Left ventricle myocardium superior (tissue), 1 donor: ENCODE measurements at places on chromosomes 1 and 21. TPM values are rescaled to one million over a fixed set of nuclear protein-coding genes. Genes with fewer than 3 reads are reported as not detected.

CENPS gene
- 5.5 TPM for total RNA-seq

ITGB2 gene
- 26.5 TPM for total RNA-seq

FAM72A gene
- 1.5 TPM for total RNA-seq

TMEM52 gene
- 1.7 TPM for total RNA-seq

VASH2 gene
- 1.0 TPM for total RNA-seq

BLACAT1 gene
- not detected for total RNA-seq

DNA sequence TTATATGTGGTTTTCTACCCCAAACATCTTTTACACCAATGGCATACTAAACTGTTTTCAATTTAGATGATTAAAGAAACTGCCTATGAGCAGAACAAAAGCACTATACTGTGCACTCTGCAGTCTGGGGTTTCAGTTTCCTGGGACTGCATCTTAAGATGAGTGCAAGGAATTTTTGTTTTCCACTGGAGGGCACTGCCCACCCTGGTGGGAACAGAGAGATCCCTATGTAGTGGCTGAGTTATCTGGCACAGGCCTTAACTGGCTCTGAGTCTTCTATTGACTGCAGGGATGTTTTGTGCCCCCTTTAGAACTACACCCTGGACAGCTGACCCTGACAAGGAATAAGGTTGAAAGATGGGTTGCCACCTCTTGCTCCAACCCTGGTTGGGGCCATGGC, 12.0 kb downstream of the PROK1 start:
- DNase-seq = no peak

DNA sequence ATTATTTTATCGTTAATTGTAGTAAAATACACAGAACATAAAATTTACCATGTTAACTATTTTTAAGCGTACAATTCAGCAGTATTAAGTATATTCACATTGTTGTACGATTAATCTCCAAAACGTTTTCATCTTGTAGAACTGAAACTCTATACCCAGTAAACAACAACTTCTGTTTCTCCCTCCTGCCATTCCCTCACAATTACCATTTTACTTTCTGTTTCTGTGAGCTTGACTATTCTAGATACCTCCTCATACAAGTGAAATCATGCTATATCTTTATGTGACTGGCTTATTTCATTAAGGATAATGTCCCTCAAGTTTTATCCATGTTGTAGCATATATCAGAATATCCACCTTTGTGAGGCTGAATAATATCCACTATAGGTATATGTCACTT, 156.8 kb downstream of the ST6GALNAC3 start:
- no peak for DNase-seq

GRCh38 chr1:61638296-61638695, 86.6 kb downstream of the TM2D1 start:
- no peak for DNase-seq

- peak; percentile 74 for DNase-seq
Measured at GRCh38 chr1:89566761-89567174, 42.1 kb downstream of the LRRC8B start.

GRCh38 chr1:21329209-21329844, 39.1 kb upstream of the ECE1 start:
- DNase-seq = no peak

DNA sequence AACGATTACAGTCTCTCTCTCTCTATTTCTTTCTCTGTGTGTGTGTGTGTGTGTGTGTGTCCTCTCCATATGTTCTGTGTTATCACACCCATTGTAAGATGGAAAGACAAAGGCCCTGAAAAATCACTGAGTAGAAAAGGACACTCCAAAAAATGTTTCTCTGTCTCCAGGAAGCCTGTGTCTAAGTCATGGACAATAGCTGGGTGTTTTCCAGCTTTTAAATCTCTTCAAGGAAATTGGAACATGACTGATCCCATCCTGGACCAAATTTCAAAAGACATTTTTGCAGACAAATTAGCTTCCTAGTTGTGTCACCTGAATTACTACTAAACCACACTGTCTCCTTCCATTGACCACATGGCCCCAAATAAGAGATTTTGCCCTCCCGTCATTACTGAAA, 31.0 kb upstream of the LMX1A start:
- DNase-seq = no peak

DNA sequence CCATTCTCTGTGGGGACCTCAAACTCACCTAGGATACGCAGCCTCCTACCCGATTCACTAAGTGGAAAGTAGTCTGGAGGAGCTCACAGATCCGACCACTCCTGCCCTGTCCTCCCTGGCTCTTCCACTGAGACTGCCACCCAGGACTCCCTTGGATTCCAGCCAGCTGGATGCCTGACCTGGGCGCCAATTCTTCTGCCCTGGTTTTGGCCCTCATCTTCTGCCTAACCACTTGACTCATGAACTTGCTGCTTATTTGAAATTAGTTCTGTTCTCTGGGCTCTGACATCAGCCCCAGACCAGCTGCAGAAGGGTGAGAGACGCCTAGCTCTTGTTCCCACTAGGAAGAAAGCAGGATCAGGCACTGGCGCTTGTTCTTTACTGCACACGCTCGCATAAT, 48.9 kb downstream of the SLC35D1 start:
- peak; percentile 56 for DNase-seq

- DNase-seq = no peak
Measured at GRCh38 chr1:55213885-55214211, 1.3 kb downstream of the USP24 start.

DNA sequence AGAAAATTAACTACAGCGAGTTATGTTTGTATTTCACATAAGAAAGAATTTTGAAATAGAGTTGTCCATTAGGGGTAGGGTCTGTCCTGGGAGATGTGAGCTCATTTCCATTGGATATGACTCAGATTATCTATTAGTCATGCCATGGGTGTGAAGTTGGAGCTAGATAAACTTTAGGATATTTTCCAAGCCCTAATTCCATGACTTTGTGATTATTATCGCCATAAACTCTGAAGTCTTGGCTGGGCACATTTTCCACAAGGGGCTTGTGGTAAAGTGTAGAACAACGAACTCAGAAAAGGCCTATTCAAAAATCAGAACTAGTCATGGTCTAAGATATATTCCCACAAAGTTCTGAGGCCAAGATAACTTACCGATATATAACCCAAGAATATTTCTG, 396.6 kb downstream of the DPYD start:
- DNase-seq = no peak

DNA sequence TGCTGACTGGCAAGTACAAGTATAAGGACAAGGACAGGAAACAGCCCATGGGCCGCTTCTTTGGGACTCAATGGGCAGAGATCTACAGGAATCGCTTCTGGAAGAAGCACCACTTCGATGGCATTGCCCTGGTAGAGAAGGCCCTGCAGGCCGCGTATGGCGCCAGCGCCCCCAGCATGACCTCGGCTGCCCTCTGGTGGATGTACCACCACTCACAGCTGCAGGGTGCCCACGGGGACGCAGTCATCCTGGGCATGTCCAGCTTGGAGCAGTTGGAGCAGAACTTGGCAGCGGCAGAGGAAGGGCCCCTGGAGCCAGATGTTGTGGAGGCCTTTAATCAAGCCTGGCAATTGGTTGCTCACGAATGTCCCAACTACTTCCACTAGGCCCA, 32.0 kb downstream of the SLC16A1 start:
- DNase-seq = peak; percentile 39

GRCh38 chr1:209249280-209249670, 334.2 kb upstream of the CAMK1G start:
- DNase-seq = no peak

GRCh38 chr1:78472851-78473496, 17.8 kb upstream of the PTGFR start:
- no peak for DNase-seq

GRCh38 chr21:15848634-15849560, 119.1 kb downstream of the USP25 start:
- DNase-seq = no peak

- no peak for DNase-seq
Measured at GRCh38 chr1:61322769-61323168, 240.4 kb downstream of the NFIA start.

DNA sequence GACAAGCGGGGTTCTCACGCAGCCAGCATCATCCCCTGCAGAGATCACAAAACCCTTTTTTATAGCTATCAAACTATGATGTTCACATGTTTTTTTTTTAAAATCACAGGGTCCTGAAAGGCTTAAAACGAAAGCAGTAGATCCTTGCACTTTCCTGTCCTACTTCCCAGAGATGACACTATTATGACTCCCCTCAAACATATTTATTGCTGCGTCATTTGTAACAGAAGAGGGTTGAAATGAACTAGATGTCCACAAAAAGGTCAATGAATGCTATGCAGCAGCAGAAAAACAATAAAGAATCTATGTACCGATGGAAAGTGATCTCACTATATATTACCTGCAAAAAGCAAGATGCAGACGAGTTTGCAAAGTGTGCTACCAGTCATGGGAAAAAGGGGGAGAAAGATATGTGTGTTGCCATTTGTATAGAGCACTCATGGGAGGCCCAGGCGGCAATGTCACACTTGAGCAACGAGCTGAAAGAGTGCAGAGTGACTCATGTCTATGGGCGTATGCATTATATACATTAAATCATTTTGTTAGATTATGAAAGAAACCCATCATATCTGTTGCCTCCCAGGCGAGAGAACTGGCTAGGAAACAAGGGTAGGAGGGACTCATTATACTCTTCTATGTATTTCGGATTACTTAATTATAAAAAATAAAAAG, 68.9 kb upstream of the PARP1 start:
- no peak for DNase-seq

DNA sequence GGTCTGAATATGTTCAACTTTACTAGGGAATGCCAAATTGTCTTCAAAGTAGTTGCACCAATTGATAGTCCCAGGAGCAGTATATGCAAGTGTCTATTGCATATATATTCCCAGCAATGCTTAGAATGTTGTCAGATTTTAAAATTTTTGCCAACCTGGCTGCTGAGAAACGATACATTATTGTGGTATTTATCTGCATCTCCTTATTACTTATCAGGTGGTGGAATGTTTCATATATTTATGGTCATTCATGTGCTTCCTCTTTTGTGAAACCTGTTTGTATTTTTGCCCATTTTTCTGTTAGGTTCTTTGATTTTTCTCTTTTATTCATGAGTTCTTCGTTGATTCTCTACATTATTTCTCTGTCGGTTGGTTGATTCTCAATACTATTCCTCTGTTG, 39.5 kb downstream of the COLGALT2 start:
- DNase-seq = no peak
